Cardiac muscle cell (in vitro differentiated cells and primary cell): ENCODE measurements at places on chromosomes 1 and 21. TPM values are rescaled to one million over a fixed set of nuclear protein-coding genes. Genes with fewer than 3 reads are reported as not detected.

The SERTAD4 gene
- polyA plus RNA-seq: 1.4 and 1.9 TPM in 2 replicates

The GBP7 gene
- polyA plus RNA-seq: 0.49 and 0.71 TPM in 2 replicates

The CD84 gene
- not detected in 2 replicates for polyA plus RNA-seq

The PTPRU gene
- polyA plus RNA-seq: 23.2 and 37.4 TPM in 2 replicates

The PCAT6 gene
- polyA plus RNA-seq: 67.4 and 92.9 TPM in 2 replicates

The ZFP69B gene
- polyA plus RNA-seq: 3.2 and 3.7 TPM in 2 replicates

The DENND2D gene
- polyA plus RNA-seq: 0.37 and 2.3 TPM in 2 replicates

The UTS2 gene
- not detected in 2 replicates for polyA plus RNA-seq

The ALG14 gene
- 8.2 and 10.3 TPM in 2 replicates for polyA plus RNA-seq

The IGSF21 gene
- not detected in 2 replicates for polyA plus RNA-seq

The HAPLN2 gene
- polyA plus RNA-seq: 8.5 and 15.7 TPM in 2 replicates
